ENCODE measurements at places on chromosomes 13 and 19.

DNA sequence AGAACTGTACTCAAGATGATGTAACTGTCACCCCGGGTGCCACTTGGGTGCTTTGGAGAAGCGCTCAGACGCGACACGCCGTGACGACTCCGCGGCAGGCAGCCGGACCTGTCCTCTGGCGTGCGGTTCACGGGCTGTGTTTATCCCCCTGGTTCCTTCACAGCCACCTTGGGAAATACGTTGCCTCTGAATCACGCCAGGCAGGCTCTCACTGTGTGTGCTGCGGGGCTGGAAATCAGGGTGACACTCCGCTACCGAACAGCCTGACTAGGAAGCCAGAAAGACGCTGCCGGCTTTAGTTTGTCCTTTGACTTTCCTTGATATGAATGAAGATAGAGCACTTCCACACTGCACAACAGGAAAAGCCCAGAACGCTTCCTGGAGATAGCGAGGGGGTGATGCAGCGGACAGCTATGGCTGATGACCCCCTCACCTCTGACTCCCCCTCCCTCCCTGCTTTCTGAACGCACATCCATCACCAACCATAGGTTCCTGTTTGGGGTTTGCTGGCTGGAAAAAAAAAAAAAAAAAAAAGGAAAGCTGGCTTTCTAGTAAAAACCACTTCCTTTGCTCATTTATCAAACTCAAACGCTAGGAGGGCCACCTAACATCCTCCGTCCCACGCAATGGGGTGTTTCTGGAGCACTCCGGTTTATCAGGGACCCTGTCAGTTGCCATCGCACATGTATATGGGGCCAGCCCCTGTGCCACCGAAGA, 3.7 kb upstream of the GP6 start:
- DNase-seq: no peak

GRCh38 chr13:22311734-22312404, 641.0 kb downstream of the FGF9 start:
- no peak for DNase-seq

- no peak for DNase-seq
These were observed 9.4 kb downstream of the NLRP7 start for GRCh38 chr19:54937926-54938325.

DNA sequence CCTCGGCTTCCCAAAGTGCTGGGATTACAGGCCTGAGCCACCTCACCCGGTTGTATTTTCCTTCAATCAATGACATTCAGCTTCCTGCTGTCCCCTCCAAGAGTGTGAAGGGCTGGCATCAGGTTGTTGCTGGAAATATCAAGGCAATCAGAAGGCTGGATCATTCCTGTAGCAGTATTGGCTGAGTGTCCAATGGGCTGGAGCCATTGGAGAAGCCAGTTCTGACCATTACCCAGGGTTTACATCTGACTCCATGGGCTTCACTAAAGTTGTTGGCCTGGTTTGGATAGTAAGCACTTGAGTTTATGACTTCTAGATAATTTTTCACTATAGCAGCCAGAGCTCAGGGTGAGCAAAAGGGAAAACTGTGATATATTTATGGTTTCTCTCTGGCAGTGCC, 137.0 kb downstream of the DLEU7 start:
- no peak for DNase-seq

GRCh38 chr13:66887088-66887487, 343.0 kb downstream of the PCDH9 start:
- DNase-seq: no peak

- peak; percentile 45 for DNase-seq
These were observed 7.7 kb downstream of the TECR start for GRCh38 chr19:14536926-14537692.

DNA sequence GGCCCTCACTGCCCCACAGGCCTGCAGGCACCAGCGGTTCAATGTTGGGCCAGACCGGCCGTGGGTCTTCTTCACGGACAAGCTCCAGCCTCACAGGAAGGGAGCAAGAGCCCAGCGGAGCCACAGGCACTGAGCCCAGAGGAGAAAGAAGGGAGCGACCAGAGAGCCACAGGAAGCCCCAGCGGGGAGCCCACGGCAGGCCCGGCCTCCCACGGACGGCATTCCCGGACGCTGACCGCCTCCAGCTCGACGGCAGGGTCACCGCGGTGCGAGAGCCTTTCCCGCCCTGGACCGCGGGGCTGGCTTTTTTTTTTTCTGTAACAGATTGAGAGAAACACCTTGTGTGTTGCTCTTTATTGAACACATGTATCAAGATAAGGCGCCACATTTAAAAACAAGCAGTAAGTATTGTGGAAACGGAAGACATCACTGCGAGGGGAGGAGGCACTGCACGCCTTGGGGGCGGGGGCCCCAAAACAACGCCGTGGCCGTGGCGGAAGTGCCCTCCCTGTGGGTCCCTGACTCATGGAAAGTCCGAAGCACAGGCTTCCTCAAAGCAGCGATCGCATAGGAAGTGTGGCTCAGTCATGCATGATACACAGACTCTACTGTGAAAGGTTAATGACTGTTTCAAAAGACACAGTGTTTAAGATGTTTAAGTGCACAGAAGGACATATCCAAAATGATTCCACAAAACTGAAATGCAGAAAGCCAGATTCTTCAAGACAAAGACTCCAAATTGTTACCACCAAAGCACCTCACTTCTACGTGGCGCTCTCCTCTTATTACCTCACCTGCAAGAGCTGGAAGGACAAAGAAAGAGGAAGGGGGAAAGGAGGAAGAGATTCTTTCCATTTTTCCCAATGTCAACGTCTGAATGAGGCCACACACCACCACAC, 3.5 kb downstream of the RASA3 start:
- DNase-seq: peak; percentile 90

DNA sequence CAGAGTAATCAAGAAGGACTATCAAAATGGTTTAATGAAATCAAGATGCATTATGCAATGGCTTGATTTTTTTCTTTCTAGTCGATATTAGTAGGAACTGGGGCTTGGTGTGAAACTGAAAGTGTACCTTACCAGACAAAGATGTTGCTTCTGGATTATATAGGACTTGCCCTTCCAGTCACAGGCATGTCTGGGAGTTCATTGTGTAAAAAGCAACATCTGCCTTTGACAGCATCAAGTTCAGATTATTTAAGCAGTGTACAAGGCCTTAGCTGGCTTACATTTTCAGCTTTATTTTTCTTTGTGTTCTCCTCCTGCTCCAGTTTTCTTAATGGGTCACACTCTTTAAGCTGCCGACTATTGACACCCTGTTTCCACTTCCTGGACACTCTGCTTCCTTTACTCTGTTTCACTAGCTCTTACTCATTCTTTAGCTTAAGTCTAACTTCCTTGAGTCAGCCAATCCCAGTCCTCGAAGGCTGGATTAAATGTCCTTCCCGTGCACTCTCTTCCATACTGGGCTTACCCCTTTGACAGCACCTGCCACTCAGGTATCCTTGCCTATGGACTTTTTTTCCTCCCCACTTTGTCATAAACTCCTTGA, 29.4 kb upstream of the OLFM4 start:
- no peak for DNase-seq

- DNase-seq: no peak
These were observed 89.9 kb downstream of the TEX26 start for GRCh38 chr13:31022288-31022895.

DNA sequence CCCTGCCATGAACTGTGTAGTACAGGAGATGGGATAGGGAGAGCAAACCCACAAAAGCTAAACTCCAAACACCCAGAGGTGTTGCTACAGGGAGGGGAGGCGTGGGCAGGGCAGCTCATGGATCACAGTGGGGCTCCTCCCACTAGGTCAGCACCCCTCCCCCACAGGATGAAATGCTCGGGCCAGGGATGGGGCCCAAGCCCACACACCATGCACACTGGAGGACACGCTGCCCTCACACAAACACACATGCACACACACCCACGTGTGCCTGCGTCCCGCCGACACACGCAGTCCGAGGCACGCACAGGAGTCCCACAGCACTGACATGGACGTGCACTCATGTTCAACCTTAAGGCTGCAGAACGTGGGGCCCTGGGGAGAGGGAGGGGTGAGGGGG, 6.0 kb upstream of the CCNP start:
- no peak for DNase-seq

- DNase-seq: no peak
These were observed 642 bp downstream of the ZNF571 start for GRCh38 chr19:37593996-37594303.

DNA sequence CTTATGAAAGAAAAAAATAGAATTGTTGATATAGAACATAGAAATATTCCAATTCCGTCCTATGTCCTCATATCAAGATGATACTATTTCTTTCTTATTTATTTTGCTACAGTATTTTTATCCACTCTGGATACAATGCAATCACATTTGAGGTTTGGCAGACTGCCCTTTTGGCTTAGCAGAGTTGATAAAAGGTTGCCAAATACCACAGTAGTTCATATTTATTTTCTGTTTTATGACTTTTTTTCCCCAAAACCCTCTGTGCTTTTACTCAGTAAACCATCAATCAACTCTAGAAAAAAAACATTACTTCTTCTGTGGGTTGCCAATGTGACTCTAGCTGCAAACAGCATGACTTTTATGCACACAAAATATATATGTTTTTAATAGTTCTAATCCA, 424.5 kb downstream of the PCDH9 start:
- DNase-seq: no peak

GRCh38 chr19:47321630-47322029, 10.3 kb upstream of the C5AR2 start:
- no peak for DNase-seq

DNA sequence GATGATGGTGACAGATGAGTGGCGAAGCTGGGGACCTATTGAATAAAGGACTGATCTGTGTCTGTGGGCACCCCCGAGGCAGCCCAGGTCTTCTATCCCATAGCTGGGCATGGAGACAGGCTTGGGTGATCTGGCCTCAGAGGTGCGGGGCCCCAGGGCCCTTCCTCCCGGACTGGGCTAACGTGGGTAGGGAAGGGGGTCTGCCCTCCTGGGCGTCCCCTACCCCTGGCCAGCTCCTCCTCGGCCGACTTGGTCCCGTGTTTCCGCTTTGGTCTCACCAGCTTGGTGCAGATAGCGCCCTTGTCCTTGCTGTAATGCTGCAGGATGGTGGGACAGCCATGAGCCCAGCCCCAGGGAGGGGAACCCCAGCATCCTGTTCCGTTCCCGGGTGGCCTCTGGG, 3.3 kb downstream of the MATK start:
- no peak for DNase-seq

DNA sequence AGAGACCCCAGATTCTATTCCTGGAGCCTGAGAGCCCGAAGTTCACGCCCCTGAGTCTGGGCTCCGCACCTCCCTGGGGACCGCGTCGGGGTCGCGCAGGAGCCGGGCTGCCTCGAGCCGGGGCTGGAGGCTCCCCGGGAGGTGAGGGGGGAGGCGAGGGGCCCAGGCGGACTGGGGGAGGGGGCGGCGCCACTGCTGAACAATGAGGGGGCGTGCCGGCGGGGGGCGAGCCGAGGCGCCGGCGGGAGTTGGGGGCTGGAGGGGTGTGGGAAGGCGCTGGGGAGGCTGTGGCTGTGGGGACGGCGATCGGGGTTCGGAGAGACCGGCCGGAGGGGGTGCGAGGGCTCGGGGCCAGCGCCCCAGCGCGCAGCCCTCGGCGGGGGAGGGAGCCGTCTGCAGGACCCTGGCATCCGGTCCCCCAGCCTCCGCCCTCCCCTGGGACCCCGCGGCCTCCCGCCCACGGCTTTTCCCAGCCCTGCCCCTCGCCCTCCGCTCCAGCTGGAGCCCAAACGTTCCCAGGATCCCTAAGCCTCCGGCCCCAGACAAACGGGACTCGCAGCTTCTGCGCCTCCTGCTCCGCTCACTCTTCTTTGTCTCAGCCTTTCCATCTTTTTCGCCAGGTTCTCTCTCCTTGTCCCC, 922 bp downstream of the PLEKHG2 start:
- DNase-seq: peak; percentile 57

DNA sequence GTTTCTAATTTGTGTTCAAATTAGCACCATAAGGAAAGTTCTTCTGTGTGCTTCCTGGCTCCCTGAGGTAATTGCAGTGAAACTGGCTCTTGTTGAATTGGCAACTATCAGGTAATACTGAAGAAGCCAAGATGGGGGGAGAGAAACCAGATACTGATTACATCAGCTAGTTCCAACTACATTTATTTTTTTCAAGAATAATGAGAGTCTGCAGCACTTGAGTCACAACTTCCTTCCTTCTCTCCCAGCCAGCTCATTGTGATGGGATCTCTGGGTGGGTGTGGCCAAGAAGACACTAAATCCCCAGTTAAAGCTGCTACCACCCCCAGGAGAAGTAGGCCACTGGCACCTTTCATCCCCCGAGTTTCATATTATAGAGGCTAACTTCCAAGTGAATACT, 100.7 kb upstream of the RXFP2 start:
- DNase-seq: no peak

DNA sequence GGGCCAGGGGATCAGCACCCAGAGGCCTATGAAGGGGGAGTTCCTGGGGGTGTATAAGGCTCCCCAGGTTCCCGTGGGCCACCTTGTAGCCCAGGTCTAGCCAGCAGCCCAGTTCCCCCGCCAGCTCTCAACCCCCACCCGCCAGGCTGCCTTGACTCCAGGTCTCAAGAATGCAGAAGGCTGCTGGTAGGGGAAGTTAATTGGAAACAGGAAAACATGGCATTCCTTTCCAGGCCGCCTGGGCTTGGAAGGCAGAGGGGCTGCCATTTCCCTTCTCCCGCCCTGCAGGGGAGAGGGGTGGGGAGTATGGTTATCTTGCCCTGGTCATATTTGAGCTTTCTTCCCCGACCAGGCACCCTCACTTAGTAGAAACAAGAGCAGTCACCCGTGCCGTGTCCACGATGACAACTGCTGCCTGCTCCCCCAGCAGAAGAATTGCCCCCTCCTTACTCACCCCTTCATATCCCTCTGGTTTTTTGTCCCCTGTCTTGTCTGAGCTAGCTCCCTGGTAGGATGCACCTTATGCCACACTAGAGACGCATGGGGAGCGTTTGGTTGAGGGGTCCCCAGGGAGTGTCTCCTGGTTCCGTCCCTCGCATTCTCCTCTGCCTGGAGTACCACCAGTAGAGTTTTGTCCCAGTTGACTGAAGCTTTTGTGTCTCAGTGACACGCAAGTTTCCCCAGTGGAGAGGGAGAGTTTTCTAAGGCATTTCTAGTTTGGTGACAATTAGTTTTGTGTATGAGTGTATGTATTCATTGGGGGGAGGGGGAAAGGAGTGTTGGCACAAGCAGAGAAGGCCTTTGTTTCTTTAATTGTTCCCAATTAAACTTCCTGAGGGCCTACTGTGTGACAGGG, 4.5 kb downstream of the BICRA start:
- no peak for DNase-seq

GRCh38 chr19:377801-378581, 31.0 kb downstream of the C2CD4C start:
- no peak for DNase-seq

GRCh38 chr13:28237944-28238343, 99.6 kb downstream of the PAN3 start:
- DNase-seq: no peak

All from activated T-cell treated with anti-CD3 and anti-CD28 coated beads, Interleukin-2, amount 50 U/mL, for 1 hour (primary cell).